Mononuclear cell (primary cell): ENCODE measurements at places on chromosomes 3 and 15. TPM values are rescaled to one million over a fixed set of nuclear protein-coding genes. Genes with fewer than 3 reads are reported as not detected.

CLEC3B gene
- total RNA-seq, result 0.21 TPM

PLEKHO2 gene
- total RNA-seq, result 68.6 TPM

ABHD17C gene
- total RNA-seq, result 0.84 TPM

GUCA1C gene
- total RNA-seq, result not detected

XCR1 gene
- total RNA-seq, result 1.0 TPM

GABRB3 gene
- 0.10 TPM for total RNA-seq

ANXA2 gene
- 317 TPM for total RNA-seq

MYO5C gene
- total RNA-seq, result 1.2 TPM

SUSD5 gene
- under 0.01 TPM for total RNA-seq

PSMD6 gene
- 115 TPM for total RNA-seq

KIF23 gene
- total RNA-seq, result 1.2 TPM

PIGBOS1 gene
- 8.9 TPM for total RNA-seq

MEIS2 gene
- 0.21 TPM for total RNA-seq

IGF2BP2 gene
- 8.4 TPM for total RNA-seq

C3orf49 gene
- not detected for total RNA-seq

AP4E1 gene
- total RNA-seq, result 11.2 TPM

THPO gene
- total RNA-seq, result not detected

LSMEM2 gene
- not detected for total RNA-seq

ARL14 gene
- not detected for total RNA-seq

PLCD1 gene
- total RNA-seq, result 18.1 TPM

KLHL40 gene
- total RNA-seq, result not detected

MORC1 gene
- 0.84 TPM for total RNA-seq

PLXNA1 gene
- 6.1 TPM for total RNA-seq

TRIM71 gene
- 0.10 TPM for total RNA-seq

CACNA2D3 gene
- total RNA-seq, result 2.0 TPM

ZBTB20 gene
- 38.2 TPM for total RNA-seq

MAP6D1 gene
- 3.8 TPM for total RNA-seq
